ENCODE measurements at places on chromosomes 13 and 19. TPM values are rescaled to one million over a fixed set of nuclear protein-coding genes. Genes with fewer than 3 reads are reported as not detected.

Gene IZUMO1
- 0.27 TPM for total RNA-seq

Gene CDADC1
- 17.7 TPM for total RNA-seq

DNA sequence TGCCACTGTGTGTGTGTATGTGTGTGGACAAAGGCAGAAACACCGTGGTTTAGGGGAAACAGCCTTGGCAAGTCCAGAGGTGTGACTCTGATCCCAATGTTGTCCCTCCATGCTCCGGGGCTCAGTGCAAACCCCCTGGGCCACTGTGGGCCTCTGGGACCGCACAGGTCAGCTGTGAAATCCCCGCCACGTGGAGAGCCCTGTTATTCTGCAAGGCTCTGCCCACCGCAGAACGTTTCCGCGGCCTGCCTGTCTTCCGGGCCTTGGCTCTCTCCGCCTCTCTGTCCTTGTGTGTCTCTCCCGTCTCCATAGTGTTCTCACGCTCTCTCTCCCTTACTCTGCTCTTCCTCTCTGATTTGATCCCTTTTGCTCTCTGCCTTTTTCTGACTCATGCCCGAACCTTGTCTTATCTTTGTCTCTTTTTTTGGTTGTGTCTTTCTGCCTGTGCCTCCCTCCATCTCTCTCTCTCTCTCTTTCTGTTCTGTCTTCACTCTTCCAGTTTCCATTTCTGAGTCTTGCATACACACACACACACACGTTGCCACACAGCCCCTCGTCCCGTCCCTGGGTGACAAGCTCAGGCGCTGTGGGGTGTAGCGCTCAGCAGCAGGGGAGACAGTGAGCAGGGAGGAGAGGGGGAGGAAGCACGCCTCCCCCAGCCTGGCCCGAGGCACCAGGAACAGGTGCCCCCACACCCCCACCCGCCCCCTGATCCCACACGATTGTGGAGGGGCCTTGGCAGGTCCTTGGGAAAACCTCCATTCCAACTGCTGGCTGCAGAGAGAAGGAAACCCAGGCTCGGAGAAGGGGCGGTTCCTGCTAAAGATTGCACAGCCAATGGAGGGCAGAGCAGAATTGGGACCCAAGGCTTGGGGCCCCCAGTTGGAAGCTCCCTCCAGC is 3.0 kb downstream of the TTYH1 start:
- DNase-seq = no peak

DNA sequence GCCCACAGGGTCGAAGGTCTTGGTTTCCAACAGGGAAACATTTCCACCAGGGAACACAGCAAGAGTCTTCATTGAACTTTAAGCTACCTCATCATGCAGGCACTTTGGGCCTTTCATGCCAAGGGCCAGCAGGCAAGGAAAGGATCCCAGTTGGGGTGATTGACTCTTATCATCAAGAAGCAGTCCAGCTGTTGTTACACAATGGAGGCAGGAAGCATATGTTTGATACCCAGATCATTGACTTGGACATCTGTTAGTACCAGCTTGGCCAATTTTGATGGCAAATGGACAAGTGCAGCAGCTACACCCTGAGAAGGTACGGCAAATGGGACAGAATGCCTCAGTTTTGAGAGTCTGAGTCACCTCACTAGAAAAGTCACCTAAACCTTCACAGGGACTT is 10.9 kb upstream of the RCBTB1 start:
- DNase-seq = no peak

DNA sequence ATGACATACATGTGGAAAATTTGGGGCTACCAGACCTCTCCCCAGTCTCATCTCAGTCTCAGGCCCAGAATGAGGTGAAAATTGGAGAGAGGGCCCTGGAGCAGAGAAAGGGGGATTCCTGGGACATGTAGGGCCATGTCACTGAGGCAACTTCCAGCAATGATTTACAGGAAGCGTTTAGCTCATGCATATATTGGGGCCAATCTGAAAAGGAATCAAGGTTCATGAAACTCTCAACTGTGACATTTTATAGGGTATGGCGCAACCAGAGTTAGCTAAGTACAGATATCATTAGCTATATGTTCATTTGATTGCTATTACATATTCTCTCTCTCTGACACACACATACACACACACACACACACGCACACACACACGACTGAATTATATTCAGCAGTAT is 86.3 kb downstream of the RNASEH2B start:
- no peak for DNase-seq

DNA sequence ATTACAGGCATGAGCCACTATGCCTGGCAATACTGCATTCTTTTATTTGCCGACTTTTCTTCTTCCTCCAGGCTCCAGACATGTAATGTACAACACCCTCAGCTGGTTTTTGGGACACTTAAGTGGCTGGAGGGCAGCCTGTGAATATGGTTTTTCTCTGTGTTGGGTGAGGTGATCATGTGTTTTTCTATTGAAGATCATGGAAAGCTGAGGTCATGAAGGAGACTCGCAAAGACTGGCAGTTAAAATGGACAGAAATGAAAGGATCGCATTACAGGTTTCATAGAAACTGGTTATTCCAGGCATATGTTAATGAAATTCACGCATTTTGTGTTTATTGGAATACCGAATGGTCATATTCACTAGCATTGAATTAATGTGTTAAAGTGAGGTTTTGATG is 85.2 kb upstream of the RNF113B start:
- no peak for DNase-seq

DNA sequence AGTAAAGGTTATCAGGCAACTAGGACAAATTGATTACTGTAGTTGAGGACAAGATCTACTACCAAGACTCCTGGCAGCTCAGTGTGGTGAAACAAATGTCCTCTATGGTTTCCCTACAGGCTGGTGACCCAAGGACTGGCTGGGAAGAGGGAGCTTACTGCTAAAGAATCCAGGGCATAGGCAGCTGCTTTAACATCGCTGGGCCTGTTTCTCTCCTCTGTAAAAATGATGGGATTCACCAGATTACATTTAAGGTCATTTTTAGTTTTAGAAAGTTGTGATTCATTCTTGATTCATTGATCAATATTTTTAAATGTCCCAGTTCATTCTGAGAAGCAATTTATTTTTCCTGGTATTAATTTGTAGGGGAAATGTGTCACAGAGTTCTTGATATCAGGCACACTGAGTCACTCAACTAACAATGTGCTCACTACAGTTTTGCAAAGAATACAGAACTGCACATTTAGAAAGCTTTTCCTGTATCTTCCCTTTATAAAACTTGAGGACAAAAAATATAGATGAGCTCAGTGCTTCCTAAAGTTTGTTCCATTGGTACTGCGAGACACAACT is 19.6 kb upstream of the FAM124A start:
- DNase-seq = no peak

DNA sequence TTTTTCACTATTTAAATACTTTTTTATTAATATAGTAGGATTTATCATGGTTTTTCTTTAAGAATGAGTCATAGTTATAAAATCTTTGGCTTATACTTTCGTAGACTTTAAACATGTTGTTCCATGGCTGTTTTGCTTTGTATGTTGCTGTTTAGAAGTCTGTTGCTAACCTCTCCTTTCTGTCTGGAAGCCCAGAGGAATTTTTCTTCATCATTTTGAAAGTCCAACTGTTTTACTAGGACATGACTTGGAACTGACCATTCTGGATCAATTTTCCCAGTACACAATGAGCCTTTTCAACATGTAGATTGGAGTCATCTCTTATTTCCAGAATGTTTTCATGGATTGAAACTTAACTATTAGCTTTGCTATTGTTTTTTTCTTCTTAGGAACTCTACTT is 7.9 kb downstream of the CAB39L start:
- DNase-seq = no peak

Gene IL27RA
- 5.7 TPM for total RNA-seq

DNA sequence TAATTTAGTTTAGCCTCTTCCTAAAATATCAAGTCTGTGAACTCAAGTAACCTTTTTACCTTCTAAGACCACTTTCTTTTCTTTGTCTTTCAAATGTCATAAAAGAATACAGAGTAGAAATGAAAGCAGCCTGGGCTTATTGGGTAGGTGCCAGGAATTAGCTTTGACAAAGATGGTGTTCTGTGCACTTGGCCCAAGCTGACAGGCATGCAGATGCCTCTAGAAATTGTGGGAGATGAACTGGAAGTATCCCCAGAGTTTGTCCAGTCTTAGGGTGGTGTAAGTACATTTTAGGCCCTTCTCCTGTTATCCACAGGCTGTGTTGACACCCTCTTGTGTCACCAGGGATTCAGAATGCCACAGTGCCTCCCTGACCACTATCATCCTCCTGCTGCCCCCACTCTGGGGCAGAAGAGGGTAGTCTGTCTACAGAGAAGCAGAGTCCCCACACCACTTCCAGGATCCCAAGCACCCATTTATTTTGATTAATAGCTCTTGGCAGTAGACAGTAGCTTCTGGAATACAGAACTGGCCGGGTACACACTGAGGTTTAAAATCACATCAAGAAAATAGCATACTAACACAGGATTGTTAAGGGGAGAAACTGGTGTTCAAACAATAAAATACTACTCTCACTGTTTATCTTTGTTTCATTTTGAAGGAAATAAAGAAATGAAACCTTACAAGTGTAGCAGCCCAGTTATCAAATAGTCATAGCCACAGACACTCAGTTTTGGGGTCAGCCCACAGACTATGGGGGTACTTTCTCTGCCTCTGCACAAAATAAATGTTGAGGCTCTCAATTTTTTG is 343.2 kb downstream of the KCNRG start:
- DNase-seq = no peak

Gene EDNRB
- total RNA-seq = 31.1 TPM

Gene A1BG
- total RNA-seq = 13.3 TPM

- no peak for DNase-seq
Measured at GRCh38 chr19:307793-308420, 16.7 kb upstream of the PLPP2 start.

Gene PTGIR
- 8.0 TPM for total RNA-seq

Gene KLK3
- total RNA-seq = not detected

Gene URAD
- total RNA-seq = not detected

GRCh38 chr13:25836574-25837336 is 215.1 kb downstream of the SHISA2 start:
- DNase-seq = no peak

GRCh38 chr13:29369060-29369743 is 226.3 kb downstream of the SLC7A1 start:
- no peak for DNase-seq

Gene PCDH17
- 8.0 TPM for total RNA-seq

Gene MAMSTR
- total RNA-seq = 5.8 TPM

DNA sequence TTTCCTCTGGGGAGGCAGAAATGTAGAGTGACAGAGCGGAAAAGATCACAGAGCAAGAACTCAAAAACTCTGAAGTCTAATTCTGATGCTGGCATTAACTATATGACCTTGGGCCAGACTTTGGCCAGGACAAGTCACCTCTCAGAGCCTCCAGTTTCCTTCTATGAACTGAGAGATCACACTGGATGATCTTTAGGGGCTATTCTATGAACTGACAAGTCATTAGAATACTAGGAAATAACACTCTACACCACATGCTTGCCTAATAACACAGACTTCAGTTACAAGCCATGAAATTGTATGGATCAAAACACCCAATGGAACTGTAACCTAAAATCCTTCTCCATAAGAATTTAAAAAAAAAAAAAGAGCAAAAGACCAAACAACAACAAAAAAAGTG is 16.9 kb downstream of the SLC25A30 start:
- no peak for DNase-seq

DNA sequence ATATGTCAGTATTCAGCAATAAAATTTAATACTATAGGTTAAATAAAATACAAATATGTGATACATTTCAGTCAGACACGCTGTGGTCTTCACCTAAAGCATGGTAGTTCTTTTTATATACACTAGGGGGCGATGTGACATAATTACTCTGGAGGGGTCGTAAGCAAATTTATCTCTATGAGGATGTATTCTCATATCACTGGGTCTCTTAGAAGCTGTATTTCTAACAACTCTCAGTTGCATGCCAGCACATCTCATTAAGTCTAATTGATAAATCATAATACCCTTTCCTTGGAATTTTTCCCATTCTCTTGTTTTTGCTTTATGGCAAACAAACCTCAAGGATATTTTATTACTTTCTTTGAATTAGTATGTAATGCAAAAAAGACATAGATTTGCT is 3.9 kb upstream of the PCDH17 start:
- DNase-seq = no peak

- no peak for DNase-seq
Measured at GRCh38 chr13:75818968-75819225, 182.8 kb downstream of the LMO7 start.

Gene KIR2DL3
- total RNA-seq = not detected

- DNase-seq = no peak
Measured at GRCh38 chr19:10508707-10509106, 5.6 kb upstream of the KEAP1 start.

Gene C19orf81
- total RNA-seq = not detected

Gene NALCN
- total RNA-seq = 8.8 TPM

DNA sequence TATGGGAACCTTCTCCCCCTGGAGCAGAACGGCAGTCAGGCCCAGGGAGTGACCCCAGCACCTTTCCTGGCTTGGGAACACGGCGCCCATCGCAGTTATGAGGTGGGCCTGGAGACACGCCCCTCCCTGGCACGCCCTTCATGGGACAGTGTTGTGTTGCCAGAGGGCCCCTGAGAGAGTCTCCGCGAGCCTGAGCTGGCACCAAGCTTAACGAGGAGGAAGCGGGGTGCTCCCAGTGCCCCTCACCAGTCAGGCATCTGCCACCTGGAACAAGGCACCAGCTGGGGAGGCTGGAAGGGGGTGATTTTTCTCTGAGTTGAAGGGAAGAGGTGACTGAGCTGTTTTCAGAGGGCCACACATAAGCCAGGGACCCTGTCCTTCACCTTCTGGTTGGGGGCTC is 180.6 kb downstream of the KDM4B start:
- no peak for DNase-seq

Gene PCSK4
- total RNA-seq = 2.5 TPM

Measured in sciatic nerve (tissue), 2 donors.